Cardiac muscle cell (in vitro differentiated cells and primary cell): ENCODE measurements at places on chromosomes 13 and 19.

DNA sequence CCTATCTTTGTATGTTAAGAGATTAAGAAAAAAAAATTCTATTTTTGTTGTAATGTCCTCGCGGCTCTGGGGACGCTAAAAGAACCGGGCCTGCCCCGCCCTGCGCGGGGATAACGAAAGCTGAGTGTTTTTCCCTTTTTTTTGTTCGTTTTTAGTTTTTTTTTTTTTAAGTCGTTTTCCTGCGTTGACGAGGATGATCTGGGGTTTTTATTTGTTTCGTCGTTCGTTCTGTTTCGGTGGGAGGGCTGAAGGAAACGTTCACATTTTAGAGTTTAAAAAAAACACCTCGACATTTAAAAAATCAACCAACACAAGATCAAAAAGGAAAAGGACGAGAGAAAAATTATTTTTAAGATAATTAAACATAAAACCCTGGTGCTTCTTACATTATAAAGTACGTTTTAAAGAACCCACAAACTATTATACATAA is 5.6 kb downstream of the LYL1 start:
- no peak for DNase-seq

DNA sequence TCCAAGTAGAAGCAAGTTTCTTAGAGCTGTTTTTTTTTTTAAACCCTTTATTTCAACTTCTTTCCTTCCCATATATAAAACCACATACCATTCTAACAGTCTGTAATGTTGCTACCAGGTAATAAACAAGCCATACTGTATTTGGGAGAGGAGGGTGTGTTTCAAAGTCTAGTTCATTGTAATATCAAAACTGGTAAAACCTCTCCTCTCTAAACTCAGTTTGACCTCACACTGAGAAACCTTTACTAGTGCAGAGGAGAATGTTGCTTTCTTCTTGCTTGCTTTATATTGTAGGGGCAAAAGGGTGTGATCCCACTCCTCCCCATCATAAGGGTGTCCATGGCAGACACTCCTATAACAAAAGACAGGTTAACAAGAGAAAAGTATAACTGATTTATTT is 155.1 kb downstream of the GGACT start:
- DNase-seq = no peak

- DNase-seq = peak; percentile 93
These were observed 2.2 kb upstream of the PLEKHG2 start for GRCh38 chr19:39410017-39410830.

GRCh38 chr13:49407068-49407467 is 36.8 kb downstream of the CAB39L start:
- no peak for DNase-seq

GRCh38 chr13:75836441-75836840 is 200.3 kb downstream of the LMO7 start:
- DNase-seq = no peak

DNA sequence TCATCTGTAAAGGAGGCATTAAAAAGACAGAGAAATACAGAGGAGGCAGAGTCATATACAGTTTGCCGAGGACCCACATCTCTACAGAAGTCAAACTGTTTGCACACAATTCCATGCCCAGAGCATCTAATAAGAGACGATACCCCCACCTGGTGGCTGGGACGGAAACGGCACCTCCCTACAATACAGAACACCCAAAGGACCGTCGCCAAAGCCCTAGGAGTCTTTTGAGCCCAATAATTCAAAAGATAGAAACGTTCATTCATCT is 703 bp upstream of the PLEKHG2 start:
- DNase-seq = peak; percentile 93

GRCh38 chr13:104773775-104774174 is 1707.6 kb upstream of the SLC10A2 start:
- DNase-seq = peak; percentile 70

- DNase-seq = no peak
These were observed 472.8 kb downstream of the OLFM4 start for GRCh38 chr13:53501387-53501786.

DNA sequence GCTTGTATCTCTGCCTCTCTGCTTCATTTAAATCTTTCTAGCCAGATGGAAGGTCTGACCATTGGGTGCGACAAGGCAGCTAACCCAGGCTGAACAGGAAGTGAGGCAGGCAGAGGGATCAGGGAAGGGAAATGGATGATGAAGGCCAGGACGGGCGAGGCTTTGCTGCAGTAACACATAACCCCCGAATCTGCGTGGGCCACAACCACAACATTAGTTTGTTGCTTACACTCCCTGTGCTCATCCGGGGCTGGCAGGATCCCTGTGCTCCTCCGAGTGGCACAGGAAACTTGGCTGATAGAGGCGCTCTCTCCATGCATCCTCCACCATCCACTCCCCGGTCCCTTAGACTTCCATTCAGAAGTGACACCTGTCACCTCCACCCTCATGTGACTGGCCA is 1.1 kb upstream of the FLT3LG start:
- no peak for DNase-seq

DNA sequence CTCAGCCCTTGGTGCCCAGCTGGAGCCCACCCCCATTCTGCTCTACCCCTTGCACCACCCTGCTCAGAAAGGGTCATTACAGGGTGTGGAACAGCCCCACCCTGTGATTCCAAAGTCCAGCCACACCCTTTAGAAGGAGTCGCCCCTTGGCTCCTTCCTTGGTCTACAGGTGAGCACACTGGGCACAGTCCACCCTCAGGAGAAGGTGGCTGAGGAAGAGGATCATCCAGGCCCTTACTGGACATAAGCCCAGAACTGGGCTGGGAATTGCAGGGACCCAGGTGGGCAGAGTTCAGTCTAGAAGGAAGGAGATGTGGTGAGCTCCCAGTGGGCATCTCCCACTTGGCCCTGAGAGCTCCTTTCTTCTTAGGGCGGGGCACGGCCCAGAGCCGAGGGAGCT is 8.6 kb downstream of the SLC46A3 start:
- no peak for DNase-seq

DNA sequence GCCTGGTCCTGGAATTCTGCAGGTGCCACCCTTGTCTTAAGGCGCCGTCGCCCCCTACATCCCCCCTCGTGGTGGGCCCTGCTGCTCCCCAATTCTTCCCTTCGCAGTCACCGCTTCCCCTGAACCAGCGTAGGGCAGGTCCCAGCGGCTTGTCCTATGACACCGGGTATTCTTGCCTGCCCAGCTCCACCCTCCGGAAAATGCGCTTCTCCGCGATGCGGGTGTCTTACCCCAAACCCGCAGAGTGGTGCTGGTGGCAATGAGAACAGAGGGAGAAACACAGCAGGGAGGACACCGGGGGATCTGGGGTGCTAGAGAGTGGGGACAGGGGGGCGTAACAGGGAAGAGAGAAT is 9.0 kb downstream of the ZNF808 start:
- peak; percentile 10 for DNase-seq

DNA sequence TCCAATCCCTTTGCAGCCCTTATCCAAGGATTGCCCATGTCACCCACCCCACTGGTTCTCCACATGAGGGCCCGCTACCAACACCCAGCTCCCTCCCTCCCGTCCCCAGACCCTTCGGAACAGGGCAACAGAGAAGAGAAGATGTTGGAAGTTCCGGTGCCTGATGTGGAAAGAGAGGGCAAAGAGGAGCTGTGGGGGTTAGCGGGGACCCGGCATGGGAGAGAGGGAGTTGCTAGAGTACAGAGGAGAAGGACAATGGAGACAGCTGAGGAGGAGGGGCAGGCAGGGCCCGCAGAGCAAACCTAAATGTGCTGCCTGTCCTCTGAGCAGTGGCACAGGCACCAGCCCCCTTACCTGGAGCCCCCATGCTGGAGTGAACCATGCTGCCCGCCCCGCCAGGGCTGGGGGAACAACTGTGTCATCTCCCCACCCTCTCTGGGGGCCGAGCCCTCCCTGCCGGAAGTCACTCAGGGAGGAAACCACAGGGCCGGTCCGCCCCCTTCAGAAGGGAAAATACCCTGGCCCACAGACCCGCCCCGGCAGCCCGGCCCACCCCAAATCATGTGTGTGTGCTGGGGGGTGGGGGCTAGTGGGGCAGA is at the start of gene POU2F2:
Gene POU2F2, minus strand, starts transcription at position 417 of the 599 bp plus-strand sequence. Its CDS starts 35 bp downstream, at position 382.
- DNase-seq = no peak
